Neuronal stem cell (in vitro differentiated cells): ENCODE measurements at places on chromosomes 11 and 22.

DNA sequence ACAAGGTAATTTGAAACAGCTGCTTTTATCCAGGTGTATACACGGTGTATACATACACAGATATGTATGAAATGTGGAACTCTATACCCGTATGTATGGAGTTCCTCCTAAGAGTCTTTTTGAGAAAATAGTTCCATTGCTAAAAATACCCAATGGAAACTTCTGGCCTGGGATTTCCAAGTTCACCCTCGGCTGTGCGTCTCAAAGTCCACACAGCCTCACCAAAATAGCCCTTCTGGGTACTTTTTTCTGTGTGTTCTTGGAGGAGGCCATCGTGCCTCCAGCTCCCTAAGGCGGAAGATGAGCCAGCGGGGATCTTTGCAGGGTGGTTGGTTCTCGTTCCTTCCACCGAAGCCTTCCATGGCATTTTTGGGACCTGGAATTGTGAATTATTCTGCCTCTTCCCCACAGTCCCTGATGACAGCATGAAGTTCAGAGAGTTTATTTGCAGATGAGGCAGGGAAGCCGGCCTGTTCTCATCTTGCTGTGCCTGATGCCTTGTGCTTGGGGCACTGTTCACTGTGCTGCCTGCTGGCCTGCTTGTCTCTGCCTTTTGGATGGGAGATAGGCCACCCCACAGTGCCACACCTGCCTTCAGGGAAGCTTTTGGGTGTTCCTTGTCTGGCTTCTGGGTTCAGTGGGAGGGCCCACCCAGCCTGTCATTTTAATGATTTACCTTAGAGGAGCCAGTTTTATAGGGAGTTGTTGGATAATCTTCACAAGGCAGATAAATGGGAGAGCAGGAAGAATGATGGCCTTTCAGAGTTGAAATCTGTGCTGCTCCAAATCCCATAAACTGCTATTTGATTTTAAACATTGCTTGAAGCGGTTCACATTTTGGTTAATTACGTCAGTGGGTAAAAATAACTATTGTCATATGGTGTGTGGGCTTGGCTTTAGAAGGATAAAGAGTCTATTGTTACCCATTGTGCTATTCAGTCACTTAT is 112.7 kb upstream of the OR4B1 start:
- no peak for DNase-seq

GRCh38 chr11:3010004-3010403 is 17.9 kb upstream of the NAP1L4 start:
- DNase-seq: no peak

GRCh38 chr11:32586576-32587190 is 3.1 kb downstream of the EIF3M start:
- no peak for DNase-seq

GRCh38 chr22:42871146-42872050 is 14.3 kb upstream of the ARFGAP3 start:
- no peak for DNase-seq

DNA sequence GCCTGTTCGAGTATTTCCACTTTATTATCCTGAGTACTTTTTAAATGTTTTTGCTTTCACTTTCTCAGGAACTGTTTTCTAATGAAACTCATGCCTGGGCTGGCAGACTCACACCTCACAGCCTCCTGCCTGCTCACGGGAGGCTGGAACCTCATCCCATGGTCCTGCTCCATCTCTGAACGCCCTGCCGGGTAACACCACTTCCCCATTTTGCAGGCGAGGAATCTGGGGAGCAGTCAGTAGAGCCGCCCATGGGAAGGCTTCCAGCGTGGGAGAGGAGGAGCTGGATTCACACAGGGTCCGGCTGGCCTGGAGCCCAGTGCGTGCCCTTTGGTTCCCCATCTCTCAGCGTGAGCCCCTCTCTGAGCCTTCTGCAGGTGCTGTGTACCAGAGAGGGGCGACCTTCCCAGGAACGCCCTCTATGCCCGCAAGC is 53.6 kb downstream of the SCUBE1 start:
- DNase-seq: no peak

- no peak for DNase-seq
These were observed 188.1 kb downstream of the CTTN start for GRCh38 chr11:70586261-70587074.

DNA sequence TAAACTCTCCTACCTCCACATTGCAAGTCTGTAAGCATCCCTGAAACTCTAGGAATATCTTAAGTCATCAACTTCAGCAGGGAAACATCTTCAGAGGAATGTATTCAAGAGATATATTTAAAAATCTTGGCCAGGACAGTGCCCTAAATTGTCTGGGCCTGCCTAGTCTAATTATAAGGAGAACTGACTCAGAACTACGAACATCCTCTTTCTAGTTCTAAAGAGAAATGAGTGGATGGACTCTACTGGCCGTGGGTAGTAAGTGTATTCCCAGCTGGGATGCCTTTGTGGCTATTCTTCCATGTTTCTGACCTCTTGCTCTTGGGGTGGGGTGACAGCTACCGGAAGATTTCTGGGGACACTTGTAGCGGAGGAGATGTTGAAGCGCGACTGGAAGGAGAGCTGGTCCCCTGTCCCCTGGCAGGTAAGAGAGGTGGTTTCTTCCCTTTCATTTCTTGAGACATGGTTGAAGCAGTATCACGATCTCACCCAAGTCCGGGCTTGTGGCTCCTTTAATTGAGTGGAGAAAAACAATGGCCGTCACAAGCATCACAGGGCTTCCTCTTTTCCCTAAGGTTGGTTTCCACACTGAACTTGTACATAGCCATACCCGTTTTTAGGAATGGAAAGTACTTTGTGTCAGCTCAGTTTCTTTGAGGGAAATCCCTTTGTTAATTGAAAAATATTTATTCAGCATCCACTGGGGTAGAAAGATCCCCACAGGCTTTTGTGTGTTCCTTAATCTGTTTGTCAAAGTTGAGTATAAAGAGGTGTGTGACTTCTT is 97.7 kb upstream of the SORL1-AS1 start:
- DNase-seq: no peak

- DNase-seq: no peak
These were observed 92.5 kb downstream of the C11orf87 start for GRCh38 chr11:109514313-109515018.

GRCh38 chr22:20607157-20607907 is 99.9 kb downstream of the MED15 start:
- no peak for DNase-seq

DNA sequence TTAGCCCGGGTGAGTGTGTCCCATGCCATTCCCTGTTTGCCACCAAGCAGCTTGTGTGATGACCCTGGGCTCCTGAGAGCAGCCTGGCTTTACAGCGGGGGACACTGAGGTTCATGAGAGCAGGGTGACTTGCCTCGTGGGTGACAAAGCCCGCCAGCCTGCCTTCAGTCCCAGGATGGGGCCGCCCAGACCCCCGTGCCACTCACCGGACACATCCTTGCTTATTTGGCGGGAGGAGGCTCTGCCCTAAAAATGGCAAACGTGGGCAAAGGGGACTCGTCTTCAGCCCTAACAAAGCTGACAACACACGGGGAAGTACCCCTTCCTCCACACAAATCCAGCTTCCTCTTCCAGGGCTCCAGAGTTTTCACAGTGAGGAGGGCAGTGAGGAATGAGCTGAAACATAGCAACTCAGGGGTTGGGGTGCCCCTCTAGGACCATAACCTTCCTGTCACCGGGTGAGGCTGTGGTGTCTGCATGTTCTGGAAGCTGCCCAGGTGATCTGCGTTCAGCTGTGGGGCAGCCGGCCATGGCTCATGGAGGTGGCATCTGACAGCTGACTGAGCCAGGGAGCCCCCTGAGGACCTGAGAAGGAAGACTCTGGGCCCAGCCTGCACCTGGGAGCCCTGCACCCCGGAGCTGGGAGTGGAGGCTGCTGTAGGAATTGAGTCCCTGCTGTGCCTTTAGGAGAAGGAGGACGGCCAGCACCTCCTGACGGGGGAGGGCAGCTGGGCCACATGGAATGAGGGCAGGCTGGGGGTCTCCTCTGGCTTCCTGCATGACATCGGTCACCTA is 16.7 kb downstream of the RIBC2 start:
- DNase-seq: no peak

GRCh38 chr11:120431633-120432032 is 79.9 kb upstream of the GRIK4 start:
- DNase-seq: no peak

DNA sequence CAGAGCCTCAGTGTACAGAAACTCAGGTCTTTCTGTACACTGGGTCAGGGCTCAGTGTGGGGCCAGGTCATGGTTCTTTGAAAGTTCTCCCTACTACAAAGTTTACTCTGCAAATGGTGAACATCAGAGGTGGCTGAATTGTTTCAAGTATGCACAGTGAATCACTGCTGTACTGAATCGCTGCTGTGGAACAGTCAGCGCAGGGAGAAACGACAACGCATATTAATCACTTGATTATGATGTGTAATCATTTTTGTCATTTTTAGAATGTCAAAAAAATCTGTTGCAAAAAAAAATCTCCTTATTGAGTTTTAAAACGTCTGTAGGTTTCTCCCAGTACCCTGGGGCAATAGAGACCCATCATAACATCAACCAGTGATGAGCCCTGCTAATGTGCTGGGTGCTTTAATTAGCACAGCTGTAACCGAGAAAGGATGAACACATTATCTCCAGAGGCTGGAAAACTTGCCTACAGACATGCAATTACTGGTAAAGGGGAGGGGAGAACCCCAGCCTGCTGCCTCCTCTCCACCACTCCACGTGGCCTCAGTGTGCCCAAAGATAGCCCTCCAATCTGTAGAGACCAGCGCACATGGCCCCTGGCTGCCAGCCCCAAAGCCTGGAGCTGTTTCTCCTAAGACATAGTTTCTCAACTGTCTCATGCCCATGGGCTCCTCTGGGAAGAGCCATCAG is 12.8 kb downstream of the ARRB1 start:
- DNase-seq: no peak

GRCh38 chr11:118980191-118980881 is 8.8 kb downstream of the FOXR1 start:
- no peak for DNase-seq

DNA sequence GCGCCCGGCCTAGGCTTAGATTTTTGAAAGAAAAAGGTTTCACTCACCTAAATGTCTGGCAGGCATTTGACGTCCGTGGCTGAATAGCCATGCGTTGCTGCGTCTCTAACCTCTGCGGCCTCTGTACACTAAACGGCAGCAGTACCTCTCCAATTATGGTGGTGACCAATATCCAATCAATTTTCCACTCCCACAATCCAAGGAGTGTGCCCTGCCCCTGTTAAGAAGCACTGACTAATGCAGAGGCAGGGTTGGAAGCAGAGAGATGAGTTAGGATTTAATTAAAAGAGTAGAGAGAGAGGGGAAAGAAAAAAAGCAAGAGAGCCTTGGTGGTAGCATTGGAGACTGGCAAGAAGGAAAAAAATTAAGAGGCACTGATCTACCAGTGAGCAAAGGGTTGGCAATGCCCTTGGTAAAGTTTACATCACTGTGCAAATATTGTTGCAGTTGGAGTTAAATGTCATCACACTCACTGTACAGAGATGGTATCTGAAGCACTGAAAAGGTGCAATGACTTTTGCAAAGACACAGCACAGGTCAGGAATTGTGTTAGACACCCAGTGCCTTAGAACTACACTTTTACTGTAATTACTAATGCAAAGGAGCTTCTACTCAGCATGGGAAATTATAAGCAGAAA is 526.7 kb downstream of the NTM start:
- no peak for DNase-seq

GRCh38 chr11:23453522-23453921 is 593.2 kb upstream of the CCDC179 start:
- no peak for DNase-seq

GRCh38 chr11:2551131-2551530 is 106.3 kb downstream of the KCNQ1 start:
- DNase-seq: no peak

DNA sequence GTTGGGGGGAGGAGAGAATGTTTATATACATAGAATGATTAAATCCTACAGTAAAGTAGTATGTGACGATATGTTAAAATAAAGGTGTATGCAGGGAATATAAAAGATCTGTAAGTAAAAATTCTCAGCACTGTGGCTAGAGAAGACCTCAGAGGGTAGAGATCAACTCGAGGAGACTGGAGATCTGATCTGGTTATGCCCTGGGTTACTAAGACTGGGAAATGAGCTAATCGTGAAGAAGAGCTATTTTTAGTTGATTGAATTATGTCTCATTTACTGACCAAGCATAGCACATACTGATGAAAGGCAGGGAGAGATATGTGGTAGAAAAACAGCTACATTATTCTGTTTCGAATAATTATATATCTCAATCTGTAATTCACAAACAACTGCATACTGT is 42.8 kb upstream of the ALKBH3 start:
- no peak for DNase-seq

- no peak for DNase-seq
These were observed 38.3 kb downstream of the TMPRSS5 start for GRCh38 chr11:113667801-113668200.

DNA sequence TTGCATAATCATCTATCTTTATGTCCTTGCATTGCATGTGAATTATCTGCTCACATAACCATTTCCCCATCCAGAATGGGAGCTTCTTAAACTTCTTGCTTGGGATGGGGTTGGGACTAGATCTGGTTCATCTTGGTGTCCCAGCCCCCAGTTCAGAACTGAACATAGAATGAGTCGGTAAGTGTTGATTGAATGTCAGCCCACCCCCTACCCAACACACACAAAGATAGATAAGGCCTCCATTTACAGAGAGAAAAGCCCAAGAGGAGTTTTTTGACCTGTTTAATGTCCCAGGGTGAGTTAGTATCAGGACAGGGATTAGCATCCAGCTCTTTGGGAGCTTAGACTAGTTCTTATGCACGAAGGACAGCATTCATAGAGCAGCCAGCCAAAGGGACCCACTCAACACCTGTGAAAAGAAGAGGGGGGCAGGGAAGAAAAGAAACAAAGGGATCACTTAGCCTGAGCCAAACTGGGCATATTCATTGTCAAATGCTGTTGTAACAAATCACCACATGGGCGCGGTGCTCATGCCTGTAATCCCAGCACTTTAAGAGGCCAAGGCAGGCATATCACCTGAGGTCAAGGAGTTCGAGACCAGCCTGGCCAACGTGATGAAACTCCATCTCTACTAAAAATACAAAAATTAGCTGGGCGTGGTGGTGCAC is 57.4 kb downstream of the CHRDL2 start:
- no peak for DNase-seq

- no peak for DNase-seq
These were observed 27.1 kb downstream of the MYEOV start for GRCh38 chr11:69320756-69321741.

DNA sequence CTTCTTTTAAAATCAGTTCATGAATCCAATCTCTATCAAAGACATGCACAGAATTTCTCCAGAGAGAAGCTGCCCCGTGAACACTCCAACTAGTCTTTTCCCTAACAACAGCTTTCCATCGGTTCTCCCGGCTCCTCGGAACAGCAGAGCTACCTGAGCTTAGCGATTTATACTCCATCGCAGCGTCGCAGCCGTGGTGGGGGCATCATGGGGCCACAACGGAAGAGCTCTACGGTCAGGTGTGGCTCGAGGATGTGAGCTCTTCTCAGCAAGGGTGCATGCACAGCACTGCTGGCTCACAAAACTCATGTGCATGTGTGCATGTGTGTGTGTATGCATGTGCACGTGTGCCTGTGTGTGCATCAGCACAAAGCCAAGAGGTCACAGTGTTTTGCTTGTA is 11.7 kb upstream of the MOB2 start:
- no peak for DNase-seq
